Muscle of arm (tissue), 14 donors: ENCODE measurements at places on chromosomes 12 and 14. TPM values are rescaled to one million over a fixed set of nuclear protein-coding genes. Genes with fewer than 3 reads are reported as not detected.

HNF1A gene
- polyA plus RNA-seq: not detected

VPS33A gene
- polyA plus RNA-seq: 12.6 TPM

PALS1 gene
- polyA plus RNA-seq: 15.9 TPM

GSC gene
- 0.59 TPM for polyA plus RNA-seq

MYF5 gene
- 36.0 TPM for polyA plus RNA-seq

OR4N2 gene
- not detected for polyA plus RNA-seq

MGAT4C gene
- polyA plus RNA-seq: 0.42 TPM

CPNE6 gene
- polyA plus RNA-seq: not detected

- DNase-seq: no peak
These were observed 254.4 kb downstream of the SLC16A7 start for GRCh38 chr12:59850268-59850667.

DNA sequence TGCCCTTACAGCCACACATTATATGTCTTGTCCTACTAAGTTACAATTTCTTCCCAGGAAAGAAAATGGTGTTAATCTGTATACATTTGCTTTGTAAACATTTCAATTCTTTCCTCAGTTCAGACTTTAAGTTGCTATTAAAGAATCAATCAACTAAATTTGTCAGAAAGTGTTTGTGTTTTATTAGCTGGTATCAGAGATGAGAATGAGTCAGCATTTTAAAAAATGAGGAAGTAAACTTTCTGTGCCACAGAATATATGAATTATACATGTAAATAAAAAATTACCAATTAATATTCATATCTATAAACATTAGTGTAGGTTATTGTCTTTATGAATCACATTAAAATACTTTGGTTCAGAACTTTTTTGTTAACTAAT lies 82.0 kb downstream of the LMO3 start:
- no peak for DNase-seq

GRCh38 chr14:20904393-20905029 lies 13.3 kb downstream of the RNASE3 start:
- no peak for DNase-seq

- no peak for DNase-seq
These were observed 180.6 kb upstream of the MYL2 start for GRCh38 chr12:111101003-111101402.

DNA sequence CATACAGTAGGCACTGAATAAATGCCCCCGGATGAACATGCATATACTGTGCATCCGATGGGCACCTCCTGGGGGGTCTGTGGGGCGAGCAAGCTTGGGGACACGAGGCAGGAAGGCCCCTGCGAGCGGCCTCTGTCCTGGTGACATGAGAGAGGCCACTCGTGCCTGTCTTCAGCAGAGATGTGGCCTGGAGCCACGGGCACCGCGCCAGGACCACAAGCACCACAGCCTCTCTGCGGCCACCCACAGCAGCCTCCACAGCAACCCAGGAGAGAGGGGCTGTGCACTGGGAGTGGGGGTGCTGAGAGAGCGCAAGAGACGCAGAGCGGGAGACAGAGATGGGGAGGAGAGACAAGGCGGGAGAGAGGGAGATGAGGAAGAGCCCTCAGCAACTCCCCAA lies 118.5 kb downstream of the RFLNA start:
- DNase-seq: no peak

DNA sequence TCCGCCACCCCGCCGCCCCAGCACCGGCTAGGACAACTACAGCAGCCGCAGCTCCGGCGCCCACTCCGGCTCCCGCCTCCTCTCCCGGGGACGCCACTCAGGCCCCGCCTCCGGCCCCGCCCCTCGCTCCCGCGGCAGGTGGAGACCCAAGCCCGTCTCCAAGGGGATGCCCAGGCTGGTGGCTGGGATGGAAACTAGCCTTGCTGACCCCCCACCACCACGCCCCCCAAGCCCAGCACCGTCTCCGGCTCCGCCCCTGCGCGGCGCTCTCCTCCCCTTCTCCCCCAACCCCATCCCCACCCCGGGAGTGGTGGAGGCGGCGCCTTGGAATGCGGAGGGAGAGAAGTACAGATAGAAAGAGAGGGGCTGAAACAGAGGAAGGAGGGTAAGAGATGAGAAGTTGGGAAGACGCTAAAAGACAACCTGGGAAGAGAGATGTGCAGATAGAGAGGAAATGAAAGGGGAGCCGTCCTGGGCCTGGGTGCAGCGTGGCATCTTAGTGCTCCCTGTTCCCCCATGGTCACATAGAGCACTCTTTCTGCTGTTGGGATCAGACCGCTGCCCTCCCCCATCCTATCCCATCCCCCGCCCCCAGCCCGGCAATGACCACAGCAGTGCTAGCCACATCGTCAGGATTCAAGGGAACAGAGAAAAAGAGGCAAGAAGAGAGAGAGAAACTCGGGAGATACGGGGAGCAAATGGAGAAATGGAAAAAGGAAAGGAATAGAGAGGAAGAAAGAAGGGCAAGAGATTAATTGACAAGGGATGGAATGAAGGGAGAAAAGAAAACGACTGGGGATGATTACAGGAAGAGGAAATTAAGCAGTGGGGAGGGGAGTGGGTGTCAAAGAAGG lies at the start of gene ITGA7:
Gene ITGA7, minus strand, starts transcription at position 64 of the 854 bp plus-strand sequence. CDS start 222 bp downstream, outside the sequence.
- no peak for DNase-seq

DNA sequence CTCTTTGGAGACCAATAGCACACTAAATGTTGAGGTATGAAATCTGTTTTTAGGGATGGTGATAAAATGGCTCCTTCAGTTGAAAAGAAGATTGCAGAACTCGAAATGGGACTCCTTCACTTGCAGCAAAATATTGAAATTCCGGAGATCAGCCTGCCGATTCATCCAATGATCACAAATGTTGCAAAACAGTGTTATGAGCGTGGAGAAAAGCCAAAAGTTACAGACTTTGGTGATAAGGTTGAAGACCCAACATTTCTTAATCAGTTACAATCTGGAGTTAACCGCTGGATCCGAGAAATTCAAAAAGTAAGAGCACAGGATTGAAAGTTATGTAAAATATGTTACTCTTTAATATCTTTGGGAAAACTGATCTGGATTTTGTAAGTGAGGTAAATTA lies 15.3 kb downstream of the DYNC1H1 start:
- DNase-seq: no peak

GRCh38 chr12:75850721-75851462 lies 180.7 kb downstream of the PHLDA1 start:
- DNase-seq: no peak

DNA sequence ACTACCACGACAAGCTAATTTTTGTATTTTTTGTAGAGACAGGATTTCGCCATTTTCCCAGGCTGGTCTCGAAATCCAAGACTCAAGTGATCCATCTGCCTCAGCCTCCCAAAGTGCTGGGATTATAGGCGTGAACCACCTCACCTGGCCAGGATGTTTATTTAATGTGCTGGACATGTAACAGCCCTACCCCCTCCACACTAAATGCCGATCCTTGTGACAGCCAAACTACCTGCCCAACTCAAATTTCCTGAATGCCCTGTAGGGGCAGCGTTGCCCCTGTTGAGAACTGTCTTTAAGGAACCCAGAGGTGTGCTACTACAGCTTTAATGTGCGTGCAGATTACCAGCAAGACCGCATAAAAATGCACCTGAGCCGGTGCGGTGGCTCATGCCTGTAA lies 48.1 kb downstream of the KCNK13 start:
- DNase-seq: no peak
